ENCODE measurements at places on chromosomes 3 and 15.

- no peak for DNase-seq
Observed at GRCh38 chr3:22980346-22980745, 222.8 kb upstream of the UBE2E2 start.

GRCh38 chr3:194244167-194244566 is 107.0 kb downstream of the CPN2 start:
- DNase-seq, result no peak

DNA sequence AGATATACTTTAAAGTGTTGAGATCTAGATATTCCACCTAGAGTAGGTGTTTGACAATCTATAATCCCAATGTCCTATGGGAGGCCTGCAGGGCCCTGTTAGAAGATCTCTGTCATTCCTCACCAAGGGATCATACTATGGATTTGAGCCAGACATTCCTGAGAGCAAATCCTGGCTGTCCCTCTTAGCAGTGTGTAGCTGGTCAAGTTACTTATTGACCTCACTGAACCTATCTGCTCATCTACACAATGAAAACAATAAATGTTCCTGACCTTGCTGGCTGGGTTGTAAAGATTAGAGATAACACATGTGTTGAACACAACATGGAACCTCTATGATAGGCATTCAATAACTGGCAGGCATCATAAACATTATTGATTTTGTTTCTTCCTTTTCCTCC is 265.6 kb upstream of the ATP11B start:
- no peak for DNase-seq

DNA sequence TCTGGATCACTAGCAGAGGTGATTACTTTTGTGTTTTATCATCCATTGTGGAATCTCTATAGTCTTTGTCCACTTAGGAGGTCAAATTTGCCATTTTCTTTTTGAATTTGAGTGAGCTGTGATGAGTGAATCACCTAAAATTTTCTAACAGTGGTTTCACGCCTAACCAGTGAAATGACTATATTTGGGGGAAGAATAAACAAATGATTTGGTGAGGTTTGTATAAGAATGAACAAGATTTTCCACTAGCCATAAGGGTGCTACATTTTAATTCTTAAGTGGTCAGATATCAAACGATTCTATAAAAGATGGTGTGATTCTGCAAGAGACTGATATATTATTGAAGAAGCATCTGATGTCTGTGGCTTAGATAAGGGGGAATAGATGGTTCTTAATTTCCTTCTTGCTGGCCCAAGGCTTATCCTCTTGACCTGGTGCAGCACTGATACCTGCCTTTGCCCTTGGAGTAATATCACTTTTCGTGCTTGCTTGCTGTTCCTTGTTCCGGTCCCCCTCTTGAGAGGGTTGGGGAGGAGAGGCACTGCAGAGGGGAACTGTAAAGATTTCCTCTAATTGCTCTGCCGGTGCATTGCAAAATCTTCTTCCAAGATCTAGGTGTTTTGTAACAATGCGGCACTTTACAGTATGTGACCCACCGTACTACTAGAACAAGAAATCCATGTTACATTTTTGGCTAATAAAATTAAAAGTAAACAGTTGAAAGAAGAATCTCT is 14.5 kb downstream of the C3orf20 start:
- no peak for DNase-seq

DNA sequence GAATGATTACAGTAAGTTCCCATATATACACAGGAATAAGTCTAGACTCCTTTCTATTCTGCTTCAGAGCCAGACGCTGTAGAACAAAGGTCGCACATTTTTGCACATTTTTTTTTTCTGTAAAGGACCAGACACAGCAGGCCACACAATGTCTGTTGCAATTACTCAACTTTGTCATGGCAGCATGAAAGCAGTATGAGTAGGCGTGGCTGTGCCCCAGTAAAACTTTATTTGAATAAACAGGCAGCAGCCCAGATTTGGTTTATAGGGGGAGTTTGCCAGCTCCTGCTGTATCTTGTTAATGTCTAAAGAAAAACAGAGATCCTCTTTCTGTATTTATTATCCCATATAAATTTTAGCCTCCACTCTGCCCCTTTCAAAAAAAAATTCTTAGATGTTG is 708.3 kb downstream of the FHIT start:
- DNase-seq, result no peak

GRCh38 chr3:13473020-13473419 is 7.1 kb upstream of the HDAC11 start:
- DNase-seq, result no peak

- DNase-seq, result no peak
Observed at GRCh38 chr3:4950948-4951347, 28.3 kb upstream of the BHLHE40 start.

DNA sequence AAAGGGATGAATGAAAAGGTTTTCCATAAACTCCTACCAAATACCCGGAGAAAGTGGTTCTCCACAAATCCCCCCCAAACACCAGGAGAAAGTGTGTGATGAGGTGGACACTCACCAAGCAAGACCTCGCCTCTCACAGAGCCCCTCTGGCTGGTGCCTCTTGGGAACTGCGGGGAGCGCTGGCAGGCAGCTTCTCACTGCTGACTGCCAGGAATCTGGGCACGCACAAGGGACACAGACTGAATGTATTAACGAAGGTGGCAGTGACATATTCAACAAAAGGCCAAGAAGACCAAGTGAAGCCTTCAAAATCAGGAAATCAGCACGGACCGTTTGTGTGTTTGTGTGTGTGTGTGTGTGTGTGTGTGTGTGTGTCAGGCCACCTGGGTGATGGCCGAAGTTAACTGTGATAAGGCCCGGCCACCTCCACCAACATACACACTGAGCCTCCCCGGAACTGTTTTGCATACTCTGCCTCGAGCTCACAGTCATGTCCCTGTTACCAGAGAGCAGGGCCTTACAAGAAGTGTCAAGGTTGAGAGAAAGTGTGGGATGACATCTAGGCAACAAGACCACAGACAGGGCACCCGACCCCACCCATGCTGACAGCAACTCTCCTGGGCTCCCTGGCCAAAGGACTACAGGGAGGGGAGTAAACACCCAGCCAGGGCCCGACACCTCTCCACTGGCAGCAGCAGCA is 18.0 kb downstream of the ATP10A start:
- no peak for DNase-seq
